LHCN-M2 (cell line): ENCODE measurements at places on chromosomes 7 and 10. TPM values are rescaled to one million over a fixed set of nuclear protein-coding genes. Genes with fewer than 3 reads are reported as not detected.
A peak's percentile ranks its signal among the peaks of the same experiment; 100 is the strongest.

DNA sequence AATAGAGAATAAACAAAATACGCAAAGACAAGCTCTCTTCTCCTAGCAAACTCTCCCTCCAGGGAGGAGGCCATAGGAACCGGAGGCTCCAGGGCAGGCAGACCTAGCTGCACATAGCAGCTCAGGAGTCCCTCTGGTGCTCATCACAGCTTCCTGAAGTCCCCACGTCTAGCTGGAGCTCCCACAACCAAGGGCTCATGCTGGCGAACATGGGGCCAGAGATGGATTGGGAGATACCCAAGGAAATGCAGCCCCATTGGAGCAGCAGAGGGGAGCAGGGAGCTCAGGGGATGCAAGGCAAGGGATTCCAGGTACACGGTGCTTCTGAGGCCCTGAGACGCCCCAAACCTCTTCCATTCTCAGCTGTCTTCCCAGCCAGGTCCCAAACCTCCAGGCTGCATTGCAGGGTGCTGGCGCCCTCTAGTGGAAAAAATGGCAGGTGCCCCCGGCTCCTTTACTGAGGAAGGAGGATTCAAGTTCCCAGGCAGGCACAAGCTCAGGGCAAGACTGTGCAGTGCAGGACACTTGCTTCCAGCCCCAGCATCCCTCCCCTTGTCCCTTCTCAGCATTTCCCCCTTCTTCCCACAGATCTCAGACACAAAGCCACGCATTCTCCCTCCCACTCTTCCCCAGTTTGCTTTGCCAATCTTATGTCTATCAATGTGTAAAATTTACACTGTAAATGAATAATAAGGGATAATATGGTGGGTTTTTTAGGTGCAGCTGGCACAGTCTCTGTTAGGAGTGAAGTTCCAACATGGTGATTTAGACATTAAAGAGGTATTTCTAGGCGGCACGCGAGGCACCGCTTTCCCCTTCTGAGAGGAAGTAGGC lies 46.2 kb downstream of the GPAM start:
- peak; percentile 51 for DNase-seq

- DNase-seq = no peak
These were observed 79.8 kb upstream of the GHITM start for GRCh38 chr10:84059526-84059925.

GRCh38 chr7:24727154-24728120 lies 29.8 kb downstream of the GSDME start:
- no peak for DNase-seq

GRCh38 chr7:151851145-151851751 lies 25.7 kb downstream of the PRKAG2 start:
- DNase-seq = no peak

GRCh38 chr10:117112220-117112619 lies 25.9 kb downstream of the VAX1 start:
- peak; percentile 5 for DNase-seq

The NPVF gene
- total RNA-seq = not detected in 2 replicates

DNA sequence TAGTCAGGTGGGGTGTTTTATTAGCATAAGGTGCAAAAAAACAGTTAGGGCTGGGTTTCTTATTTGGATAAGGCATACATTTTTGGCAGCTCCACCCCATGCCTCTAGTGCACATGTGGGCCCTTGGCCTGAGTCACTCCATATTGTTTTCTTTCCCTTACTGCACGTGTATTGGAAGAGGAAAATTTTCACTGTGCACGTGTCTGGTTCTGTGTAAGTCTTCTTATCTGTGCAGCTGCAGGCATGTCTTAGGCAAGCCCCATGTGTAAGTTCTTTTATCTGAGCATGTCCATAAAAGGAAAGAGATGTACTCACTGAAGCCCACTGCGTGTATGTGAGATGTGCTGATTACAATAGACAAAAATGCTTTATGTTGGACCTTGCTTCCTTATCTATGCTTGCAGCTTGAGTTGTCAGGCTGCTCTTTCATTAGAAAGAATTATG lies 540.3 kb upstream of the IGFBP3 start:
- DNase-seq = no peak

DNA sequence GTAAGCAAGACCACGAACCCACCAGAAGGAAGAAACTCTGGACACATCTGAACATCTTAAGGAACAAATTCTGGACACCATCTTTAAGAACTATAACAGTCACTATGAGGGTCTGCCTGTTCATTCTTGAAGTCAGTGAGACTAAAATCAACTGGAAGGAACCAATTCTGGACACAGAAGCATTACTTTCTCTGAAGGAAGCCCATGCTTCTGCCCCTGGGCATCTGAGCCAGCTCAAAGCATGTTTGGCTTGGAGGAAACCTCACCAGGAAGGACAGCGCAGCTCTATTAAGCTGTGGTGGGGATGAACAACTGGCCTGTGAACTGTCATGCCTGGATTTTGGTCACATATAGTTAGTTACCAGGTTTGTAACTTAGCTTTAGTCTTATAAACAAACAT lies 132.4 kb upstream of the GDF10 start:
- DNase-seq = no peak

The BICC1 gene
- 17.3 and 20.7 TPM in 2 replicates for total RNA-seq

The VAX1 gene
- total RNA-seq = not detected in 2 replicates

- peak; percentile 1 for DNase-seq
These were observed 239.5 kb upstream of the FOXP2 start for GRCh38 chr7:114175125-114175524.

GRCh38 chr10:45144326-45145070 lies 143.8 kb downstream of the ZNF22 start:
- no peak for DNase-seq

GRCh38 chr10:70776455-70777005 lies 8.6 kb downstream of the TBATA start:
- DNase-seq = no peak

GRCh38 chr7:90832726-90833125 lies 236.6 kb downstream of the CDK14 start:
- DNase-seq = no peak

DNA sequence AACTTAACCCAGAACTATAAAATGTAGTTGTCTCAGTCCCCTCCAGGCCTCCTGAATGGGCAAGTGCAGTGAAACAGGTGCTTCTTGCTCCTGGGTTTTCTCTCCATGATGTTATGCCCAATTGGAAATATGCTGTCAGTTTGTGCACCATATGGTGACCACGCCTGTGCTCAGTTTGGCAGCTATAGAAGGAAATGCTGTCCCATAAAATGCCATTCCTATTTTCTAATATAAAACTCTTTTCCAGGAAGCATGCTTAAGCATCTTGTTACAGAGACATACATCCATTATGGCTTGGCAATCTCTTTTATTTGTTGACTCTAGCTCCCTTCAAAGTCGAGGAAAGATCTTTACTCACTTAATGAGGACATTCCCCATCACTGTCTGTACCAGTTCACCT lies 45.2 kb downstream of the FGFBP3 start:
- DNase-seq = no peak

DNA sequence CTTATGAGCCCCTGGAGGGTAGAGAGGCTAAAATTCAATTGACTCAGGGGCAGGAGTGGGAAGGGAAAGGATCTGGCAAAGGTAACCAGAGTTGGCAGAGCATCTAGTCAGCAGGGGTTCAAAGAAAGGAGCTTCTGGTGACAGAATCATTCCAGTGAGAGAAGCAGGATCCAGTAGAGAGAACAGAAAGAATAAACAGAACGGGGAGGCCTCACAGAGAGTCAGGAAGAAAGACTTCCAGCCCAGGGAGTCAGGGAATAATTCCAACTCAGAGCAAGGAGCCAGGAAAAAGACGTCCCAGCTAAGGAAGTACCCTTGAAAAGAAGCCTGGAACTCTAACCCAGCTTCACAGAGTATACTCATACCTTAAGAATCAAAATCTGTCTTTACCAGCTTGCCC lies 66.6 kb upstream of the CPXM2 start:
- no peak for DNase-seq

DNA sequence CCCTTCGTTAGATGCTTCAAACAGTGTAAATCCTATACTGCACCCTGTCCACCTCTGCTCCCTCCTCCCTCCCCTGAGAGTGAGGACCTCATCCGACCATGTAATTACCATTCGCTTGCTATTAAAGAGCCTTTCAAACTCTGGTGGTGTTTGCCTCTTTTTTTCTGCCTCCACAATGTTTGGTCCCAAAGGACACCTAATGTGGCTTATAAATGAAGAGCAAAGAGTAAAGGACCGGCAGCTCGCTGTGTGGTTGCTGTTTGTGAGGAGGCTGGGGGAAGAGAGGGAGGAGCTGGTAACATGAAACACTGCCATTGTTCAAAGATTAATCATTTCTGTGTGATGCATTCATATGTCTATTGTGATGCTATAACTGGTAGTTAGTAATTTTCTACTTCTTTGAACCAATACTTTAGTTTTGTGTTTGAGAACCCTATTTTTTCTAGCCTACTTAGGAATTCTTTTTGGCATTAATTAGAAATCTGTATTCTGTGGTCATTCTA lies 27.9 kb downstream of the MTURN start:
- peak; percentile 89 for DNase-seq

DNA sequence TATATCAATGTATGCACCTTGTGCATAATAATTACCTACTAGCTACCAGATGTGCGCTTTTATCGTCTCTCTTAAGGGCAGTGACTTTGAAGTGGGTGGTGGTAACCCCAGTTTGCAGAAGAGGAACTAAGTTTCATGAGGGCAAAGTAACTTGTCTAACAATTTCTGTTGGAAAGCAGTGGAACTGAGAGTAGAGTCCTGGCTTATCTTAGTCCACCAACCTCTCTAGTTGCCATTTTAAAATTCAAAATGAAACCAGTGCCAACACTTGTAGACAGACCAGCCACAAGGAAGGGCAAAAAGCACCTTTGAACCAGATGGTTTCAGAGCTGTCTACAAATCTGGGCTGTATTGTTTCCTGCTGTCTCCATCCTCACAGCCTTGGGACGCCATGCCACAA lies 32.0 kb upstream of the RBM20 start:
- no peak for DNase-seq

DNA sequence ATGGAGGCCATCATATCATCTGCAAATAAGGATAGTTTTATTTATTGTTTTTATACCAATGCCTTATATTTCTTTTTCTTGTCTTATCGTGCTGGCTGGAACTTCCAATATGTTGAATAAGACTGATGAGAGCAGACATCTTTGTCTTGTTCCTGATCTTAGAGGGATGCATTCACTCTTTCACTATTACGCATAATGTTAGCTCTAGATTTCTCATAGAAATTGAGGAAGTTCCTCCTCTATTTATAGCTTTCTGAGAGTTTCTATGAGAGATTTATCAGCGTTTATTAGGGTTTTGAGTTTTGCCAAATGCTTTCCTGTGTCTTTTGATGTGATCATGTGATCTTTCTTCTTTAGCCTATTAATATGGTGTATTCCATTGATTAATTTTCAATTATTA lies 49.3 kb downstream of the COL28A1 start:
- no peak for DNase-seq

DNA sequence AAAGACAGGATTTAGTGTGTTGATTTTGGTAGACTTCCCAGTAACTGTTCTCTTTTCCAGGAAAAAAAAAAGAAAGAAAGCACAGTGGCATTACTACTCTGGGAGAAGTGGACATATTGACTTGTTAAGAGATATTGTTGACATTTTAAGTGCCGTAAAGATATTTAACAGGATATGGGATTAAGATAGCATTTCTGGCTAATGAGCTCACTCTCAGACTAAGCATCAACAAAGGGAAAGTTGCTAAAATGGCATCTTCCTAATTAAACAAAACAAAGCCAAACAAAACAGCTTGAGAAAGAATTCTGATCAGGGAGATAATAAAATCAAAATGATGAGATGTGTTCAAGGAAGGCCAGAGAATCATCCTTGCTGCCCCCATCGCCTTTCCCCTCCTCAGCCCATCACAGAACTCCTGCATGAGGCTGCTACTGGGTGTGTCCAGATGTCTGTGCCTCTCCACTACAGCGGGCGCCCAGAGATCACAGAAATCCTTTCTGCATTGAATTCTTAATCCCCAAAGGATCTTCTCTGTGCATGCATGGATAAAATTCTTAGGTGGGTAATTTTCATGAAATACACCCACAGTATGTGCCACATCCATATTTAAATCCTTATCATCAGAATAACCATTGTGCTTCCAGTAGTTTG lies 270.5 kb downstream of the POU6F2 start:
- no peak for DNase-seq

DNA sequence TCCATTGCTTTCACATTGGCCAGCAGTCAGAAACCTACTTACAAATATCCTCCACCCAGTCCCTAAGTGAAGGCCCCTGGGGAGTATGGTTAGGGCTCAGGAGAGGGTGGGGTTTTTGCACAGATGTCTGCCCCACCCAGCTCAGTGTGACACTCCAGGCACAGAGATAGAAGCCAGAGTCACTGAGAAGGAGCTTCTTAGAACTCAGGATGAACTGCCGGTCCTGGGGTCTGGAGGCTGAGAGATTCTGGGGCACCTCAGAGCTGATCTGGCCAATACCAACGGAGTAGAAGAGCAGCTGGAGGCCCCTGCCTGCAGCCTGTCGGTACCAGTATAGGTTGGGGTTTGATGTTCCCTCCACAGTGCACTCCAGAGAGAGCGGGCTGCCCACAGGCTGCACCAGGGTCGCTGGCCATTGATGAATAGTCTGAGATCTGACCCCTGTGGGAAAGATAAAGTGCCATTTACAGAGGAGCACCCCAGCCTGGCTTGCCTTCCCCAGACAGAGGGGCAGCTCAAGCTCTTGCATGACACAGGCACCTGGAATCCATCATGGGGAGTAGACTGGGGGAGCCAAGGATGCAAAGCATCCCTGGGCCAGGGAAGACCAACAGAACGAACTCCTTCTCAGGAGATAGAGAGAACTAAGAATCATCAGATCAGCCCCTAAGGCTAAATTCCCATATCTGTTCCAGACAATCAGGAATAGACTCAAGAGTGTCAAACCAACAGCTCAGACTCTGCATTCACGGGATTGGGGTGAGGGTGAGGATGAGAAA lies 41.9 kb downstream of the PRSS2 start:
- DNase-seq = no peak

DNA sequence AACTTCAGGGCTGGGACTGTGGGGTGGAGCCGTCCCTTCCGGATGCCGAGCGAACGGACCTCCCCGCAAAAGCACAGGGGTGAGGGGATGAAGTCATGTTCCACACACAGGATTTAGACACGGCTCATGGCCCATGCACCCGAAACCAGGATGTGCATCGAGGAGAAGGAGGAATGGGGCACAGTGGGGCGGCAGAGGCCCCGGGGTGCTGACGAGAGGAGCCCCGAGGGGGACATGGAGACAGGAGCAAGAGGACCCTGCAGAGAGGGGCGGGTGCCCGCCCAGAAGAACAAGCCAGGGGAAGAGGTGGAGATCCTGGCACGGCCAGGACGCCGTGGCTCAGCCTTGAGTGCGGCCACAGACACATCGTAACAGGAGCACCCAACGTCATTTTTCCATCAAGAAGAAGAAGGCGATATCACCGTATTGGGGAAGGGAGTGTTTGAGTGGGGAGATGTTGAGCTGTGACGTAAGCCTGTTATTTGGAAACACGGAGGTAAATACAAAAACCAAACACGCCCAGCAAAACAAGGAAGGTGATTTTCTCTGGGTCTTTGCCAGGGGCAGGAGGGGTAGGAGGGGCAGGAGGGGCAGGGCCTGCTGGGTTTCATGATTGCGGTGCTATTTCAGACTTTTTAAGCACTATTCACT lies 25.3 kb upstream of the FOXL3 start:
- DNase-seq = no peak

The CTNNA3 gene
- 0.06 and 0.19 TPM in 2 replicates for total RNA-seq

GRCh38 chr7:148395990-148396716 lies 194.4 kb upstream of the C7orf33 start:
- peak; percentile 5 for DNase-seq
